ENCODE measurements at places on chromosomes 6 and 20.

DNA sequence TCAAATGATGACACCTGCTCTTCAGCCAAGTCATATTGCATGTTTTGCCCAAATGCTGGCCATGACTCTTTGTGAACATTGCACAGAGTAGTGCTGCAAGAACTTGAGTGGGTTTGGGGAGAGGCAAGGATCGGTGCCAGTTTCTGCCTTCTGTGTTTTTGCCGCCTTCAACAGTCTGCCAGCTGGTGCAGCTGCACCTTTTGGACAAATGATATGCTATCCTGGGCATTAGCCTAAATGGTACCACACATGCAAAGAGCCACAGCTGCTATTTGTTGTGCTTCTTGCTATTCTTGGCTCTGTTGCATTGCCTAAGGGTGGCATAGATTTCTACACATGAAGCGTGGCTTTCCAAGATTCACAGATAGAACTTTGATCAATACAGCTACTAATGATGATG, 189.0 kb upstream of the CCN2 start:
- no peak for DNase-seq

DNA sequence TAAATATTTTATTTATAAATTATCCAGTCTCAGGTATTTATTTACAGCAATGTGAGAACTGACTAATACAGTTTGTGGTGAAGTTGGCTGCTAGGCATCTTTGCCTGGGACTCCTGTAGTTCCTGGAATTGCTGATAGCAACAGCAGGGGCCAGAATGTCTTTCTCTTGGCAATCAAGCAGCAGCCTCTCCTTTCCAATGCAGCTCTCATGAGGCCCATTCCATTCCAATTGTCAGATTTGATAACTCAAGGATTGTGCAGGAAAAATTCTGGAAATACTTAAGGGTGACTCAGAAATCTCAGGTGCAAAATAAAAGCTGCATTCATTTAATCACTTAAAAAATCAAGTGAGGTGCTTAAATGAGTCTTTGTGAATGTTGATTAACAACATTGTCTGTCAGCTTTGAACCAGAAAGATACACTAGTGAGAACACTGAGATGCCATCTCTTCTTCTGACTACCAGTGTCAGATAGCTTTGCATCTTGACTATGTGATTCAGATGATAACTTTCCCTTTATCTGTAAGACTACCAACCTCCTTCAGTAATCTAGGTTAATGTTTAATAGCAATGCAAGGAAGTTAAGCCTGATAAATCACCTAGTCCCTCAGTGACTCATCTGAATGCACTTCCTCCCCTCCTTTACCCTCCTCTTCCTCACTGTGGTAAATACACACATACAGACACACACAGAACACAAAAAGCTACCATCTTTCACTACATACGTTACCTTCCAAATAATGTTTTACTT, 32.1 kb upstream of the COL21A1 start:
- no peak for DNase-seq

DNA sequence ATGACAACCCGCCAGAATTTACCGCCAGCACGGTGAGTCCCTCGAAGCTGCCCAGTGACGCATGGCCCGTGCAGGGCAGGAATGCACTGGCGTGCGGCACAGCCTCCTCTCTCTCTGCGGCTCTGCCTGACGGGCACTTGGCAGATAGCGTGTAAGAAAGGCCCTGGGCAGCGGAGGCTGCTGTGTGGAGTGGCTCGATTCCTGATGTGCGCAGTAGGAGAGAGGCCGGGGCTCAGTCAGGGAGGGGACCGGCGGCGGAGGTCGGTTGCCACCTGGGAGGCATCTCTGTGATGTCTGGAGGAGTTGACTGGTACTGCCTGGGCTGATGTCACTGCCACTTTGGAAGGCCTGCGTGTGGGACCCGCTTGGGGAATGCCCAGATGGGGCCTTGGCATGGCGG, 170.7 kb downstream of the TAF4 start:
- DNase-seq = no peak

- no peak for DNase-seq
These were observed 6.3 kb downstream of the ADTRP start for GRCh38 chr6:11772109-11772825.

DNA sequence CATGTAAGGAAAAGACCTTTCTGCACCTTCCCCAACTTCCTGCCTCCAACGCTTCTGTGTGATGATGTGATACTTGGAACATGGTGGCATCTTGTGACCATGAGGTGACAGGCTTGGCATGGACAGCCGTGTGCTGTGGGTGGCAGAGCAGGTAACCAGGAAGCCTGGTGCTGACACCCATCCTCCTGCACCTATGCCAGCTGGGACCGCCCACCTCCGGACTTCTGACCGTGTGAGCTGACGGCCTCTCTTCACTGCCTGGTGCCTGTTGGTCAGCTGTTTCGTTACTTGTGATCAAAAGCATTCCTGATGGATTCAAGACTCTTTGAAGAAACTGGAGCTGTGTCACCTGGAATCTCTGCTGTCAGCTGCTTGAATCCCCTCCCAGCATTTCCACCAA, 70.3 kb downstream of the TMEM242 start:
- no peak for DNase-seq

GRCh38 chr6:17470202-17470937, 77.0 kb downstream of the CAP2 start:
- no peak for DNase-seq

DNA sequence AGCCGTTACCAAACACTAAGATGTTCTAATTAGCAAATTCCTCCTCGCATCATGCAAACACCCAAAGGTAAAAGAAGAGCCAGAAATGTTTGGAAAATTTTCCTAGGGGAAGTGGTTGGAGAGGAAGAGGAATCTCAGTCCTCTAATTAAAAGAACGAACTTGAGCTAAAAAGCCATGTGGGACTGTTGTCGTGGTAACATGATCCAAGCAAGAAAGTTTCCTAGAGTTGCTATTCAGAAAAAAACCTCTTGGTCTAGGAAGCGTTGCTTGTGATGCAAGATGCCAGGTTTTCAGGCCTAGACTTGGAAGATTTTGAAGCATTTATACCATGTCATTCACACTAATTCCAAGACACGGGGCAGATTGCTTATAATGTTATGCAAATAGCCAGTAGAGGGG, 106.8 kb upstream of the DOK5 start:
- no peak for DNase-seq

- DNase-seq = no peak
These were observed 145.3 kb upstream of the TENT5A start for GRCh38 chr6:81897793-81898192.

DNA sequence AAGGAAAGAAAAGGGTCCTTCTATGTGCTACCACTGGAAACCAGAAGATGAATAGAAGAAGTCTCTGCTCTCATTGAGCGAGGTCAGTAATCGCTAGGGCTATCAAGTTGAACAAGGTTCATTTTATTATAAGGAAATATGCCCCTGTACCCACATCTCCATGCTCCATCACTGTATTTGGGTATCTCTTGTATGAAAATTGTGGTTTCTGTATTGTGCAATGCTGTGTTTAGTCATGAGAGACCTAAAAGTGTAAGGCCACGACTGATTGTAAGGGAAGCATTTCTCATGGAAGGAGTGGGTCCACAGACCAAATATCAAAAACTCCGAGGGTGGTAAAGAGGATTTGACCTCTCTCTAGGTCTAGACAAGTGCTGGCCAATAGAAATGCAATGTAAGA, 3.6 kb upstream of the HS3ST5 start:
- no peak for DNase-seq

DNA sequence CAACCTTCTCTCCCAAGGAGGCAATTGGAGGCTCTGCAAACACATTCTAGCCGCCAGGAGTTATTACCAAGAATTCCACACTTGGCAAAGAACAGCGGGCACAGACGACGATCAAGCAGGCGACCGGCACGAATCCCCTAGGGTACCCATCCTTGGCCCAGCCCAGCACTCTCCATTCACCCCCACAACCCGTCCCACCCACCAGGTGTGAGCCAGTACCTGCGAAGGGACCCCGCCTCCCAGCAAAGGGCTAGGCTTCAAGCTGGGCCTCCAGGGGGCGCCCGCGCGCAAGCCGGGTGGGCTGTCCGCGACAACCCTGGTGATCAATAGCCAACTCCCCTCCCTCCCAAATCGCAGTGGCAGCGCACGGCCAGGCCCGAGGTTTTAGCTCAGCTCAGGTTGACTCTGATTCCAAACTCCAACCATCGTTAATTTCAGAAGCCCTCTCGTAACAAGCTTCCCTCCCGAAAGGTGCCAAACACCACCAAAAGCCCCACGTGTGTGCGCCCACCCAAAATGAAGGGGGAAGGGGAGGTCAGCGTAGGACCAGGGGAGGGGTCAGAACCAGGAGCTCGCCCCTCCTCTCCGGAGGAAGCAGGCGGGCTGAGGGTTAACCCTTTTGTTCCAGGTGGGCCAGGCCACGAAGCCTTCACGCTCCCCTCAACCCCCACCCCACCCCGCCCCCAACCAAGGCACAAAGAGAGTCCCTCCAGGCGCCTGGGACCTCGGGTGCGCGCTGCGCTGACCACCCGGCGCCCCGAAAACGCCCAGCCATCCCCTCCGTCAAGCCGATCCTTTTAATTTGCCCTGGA, 2.1 kb downstream of the SALL4 start:
- peak; percentile 7 for DNase-seq

DNA sequence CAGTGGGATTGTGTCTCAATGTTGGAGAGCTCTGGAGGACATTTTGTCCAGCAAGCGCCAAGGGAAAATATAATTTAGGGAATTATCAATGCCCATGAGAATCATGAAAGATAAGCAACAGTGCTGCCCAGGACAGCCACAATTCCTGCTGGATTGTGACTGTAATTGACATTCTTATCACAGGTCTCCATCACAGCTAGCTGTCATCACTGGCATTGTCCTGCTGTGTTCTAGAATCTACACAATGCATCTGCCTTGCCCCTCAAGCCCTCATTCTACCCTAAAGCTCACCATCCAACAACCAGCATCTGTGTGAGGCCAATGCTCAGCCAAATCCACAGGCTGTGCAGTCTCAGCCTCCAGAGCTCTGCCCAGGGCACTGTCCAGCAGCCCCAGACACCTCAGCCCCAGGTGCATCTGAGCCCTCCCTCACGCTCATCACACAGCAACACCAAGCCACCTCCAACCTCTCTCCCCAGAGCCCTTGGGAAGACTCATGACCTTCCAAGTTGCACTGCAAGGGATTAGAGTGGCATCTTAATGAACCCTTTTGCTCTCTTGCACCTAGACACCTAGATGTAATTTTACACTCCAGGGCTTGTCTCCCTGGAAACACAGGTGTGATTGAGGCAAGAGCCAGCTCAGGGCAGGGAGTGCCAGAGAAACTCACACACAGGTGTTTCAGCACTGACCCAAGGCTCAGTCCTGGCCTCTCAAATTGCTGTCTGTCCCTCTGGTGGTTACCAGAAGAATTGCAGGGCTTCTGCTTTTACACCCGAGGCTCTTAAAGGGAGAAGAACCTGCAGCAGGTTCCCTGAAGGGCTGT, 85.2 kb upstream of the PHACTR3 start:
- peak; percentile 77 for DNase-seq

DNA sequence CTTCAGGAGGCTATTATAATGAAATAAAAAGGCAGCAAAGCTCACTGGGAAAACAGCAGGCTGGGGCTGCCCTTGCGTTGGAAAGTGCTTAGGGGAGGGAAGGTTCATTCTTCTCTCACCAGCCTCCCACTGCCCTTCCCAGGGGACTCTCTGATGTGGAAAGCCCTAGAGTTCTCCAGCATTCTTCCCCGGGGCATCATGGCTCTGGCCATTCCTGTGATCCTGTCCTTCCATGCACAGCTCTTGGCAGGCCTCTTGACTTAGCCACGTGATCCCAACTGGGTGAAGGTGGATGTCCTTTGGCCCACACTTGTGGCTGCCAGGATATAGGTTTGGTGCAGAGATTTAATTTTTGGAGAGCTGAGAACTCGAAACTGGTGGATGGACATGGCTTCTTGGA, 58.0 kb upstream of the ZNF831 start:
- no peak for DNase-seq

GRCh38 chr6:131749023-131749422, 38.2 kb upstream of the CTAGE9 start:
- DNase-seq = no peak

- DNase-seq = no peak
These were observed 624 bp downstream of the RBBP8NL start for GRCh38 chr20:62426699-62427131.

DNA sequence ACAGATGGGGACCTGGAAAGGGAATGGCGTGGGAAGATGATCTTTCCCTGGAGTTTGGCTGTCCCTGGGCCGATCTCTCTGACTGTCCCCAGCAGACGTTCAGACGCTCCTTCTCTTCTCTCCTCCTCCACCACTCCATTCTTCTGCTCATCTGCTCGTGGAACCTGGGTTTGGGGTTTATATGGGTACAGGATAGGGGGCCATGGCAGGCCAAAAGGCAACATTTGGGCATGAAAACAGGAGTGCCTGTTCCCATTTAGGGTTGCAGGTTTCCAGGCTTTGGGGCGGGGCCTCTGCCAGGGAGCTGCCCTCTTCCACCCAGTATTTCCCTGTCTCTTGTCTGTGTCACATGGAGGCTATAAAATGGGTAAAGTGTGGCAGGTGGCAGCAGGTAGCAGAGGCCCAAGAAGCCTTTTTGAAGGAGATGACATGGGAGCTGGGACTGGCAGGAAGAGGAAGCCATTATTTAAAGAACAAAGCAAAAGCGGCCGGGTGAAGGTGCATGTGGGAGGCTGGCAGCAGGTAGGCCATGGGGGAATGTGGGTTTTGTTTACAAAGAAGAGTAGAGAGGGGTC, 203.7 kb downstream of the BMP7 start:
- no peak for DNase-seq

DNA sequence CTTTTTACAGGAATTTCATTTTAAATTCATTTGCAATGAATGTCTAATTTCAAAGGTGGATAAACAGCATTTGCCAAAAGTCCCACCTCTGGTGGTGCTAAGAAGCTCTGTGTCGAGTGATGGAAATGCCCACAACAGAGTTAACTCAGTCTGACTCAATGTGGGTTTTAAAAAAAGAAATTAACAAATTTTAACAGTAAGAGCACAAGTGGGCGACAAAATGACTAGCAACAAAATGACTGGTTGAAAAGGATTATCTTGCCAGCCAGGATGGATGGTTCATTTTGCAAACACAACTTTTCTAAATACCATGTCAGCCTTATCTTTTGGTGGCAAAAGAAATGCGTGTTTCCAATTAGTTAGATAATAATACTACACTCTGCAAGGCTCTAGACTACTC, 14.3 kb upstream of the TAGAP start:
- DNase-seq = no peak

DNA sequence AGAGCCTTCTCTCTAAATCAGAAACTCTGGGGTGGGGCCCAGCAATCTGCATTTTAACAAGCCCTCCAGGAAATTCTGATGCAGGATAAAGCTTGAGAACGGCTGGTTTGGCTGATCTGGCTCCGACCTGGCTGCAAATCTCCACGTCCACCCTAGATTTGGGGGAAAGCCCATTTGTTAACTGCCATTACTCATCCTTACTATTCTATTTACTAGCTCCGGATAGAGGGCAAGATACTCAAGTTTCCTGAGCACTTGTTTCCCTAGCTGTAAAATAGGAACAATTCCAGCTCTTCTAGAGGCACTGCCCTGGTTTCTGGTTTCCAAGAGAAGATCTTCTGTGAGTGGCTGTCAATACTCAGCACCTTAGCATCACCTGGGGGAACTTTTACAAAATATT, 44.4 kb downstream of the DAAM2 start:
- no peak for DNase-seq

DNA sequence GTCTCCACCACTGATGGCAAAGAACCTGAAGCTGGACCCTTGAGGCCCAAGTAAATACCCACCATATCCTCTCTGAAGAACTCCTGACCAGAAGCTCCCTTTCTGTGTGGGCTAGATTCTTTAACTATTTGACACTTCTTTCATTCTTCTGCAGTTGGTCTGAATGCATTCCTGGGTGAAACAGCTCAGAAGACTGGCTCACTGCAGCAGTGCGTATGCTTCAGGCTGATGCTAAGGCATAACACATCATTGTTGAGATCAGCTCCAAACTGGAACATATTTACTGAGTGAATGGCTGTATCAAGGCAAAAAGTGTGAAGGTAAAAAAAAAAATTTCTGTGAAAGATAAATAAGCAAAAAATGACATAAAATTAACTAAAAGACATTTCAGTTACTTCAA, 19.7 kb downstream of the ZSCAN23 start:
- no peak for DNase-seq

Data from NCI-H187 treated with DMSO at 0.1 percent for 48 hours (cell line).